Kasumi-1 (cell line): ENCODE measurements at places on chromosomes 1 and 21.

GRCh38 chr21:32448803-32449594 lies 36.5 kb downstream of the EVA1C start:
- no peak for DNase-seq

DNA sequence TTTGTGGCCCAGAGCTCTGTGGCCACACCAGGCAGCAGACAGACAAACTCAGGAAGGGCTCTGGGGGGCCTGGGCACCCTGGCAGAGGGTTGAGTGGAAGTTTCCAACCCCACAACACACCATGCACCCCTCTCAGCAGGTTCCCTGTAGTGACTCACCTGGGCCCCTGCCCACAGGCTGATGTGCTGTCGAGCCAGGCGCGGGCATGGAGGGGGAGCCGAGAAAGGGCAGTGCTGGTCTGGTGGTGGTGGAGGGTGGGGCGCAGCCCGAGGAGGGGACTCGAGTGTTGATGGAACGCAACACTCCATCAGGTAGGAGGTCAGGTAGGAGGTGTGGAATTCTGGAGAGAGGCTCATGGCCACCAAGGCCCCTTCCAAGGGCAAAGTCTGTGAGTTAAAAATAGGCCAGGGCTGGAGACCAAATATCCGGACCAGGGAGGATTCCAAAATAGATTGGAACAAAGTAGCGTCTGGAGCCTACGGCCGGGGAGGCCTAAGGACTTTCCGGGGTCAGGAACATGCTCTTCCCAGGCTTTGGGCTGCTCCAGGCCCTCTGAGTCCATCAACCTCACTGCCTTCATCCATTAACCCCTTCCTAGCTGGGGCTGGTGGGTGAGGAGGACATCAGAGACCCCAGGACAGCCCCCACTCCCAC lies 191.5 kb upstream of the AJAP1 start:
- no peak for DNase-seq

DNA sequence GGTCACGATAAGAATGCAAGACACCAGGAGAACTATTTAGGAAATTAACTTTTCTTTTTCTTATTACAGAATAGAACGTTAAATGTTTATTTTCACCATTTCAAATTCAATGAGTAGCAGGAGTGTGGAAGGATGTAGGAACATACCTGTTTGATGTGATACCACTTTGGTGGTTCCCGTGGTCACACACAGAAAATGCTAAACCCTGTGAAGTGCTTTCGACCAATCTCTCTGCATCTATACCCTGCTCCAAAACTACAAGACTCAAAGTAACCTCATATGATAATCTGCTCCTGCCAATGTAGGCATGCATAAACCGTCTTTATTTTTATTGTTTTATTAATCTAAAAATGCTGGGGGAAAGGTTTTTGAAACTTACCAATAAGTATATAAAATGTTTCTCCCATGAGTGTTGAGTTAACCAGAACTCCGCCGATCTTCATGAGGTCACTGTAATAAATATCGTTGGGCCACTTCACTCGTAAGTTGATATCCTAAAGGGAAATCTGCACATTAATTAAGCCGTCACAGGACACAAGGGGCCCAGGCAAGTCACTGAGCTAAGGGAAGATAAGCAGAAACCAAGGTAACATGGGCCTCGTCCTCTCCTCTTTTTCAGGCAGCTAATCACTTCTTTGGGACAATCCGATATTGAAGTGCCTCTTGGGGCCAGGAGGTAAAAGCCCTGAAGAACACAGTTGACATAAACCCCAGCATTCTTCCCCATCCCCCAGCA lies 60.6 kb downstream of the SIM2 start:
- no peak for DNase-seq

GRCh38 chr1:1624443-1625403 lies 7.2 kb upstream of the MMP23B start:
- DNase-seq, result no peak

DNA sequence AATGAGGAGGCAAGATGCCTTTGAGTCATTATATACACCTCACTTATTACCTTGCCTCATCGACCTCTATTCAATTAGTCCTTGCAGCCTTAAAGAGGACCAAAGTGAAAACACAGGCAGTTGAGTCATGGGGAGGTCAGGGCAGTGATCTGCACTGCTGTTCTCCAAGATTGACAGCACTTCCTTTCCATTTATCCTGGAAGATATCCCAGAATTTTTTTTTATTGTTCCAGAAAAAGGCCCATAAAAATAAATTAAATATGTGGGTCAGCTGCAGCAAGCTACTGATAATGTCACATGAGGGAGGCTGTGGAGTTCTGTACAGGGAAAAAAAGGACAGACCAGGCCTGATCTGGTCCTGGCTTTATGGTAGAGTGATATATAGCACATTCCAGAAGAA lies 33.2 kb upstream of the CDC42BPA start:
- DNase-seq, result no peak

DNA sequence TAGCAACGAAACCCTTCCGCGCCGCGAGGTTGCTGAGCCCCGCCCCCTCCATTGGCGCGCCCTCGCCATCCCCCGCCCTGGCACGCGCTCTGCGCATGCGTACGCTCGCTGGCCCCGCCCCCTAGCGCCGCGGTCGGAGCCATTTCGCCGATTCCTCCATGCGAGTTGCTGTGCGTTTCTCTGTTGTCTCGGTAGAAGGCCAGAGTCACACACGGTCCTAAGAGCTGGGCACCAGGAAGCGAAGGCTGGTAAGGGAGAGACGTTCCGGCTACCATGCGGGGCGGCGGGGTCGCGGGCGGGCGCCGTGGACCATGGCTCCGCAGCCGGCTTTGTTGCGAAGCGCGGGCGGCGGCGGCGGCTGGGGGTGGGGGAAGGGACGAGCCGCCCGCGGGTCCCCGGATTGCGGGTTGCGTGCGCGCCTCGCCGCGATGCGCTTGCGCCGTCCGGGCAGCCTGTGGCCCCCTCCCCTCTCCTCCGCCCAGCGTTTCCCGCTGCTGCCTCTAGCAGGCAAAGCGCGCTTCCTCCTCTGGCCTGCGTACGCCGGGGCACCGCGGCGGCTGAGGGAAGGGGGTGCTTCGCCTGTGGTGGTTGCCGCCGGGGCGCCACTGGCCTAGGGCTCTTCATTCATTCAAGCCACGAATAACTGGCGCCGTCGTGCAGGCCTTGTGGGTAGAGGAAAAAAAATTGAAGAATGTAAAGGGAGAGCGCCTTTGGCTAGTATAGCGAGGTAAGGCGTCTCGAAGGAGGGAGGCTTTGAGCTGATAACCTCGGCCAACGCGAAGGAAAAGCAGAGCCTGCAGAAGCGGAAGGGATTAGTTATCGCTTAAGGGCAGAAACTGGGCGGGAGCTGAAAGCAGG lies at the start of gene DHX9:
Gene DHX9, plus strand, starts transcription at position 139 of the 858 bp plus-strand sequence. CDS start 3,220 bp downstream, outside the sequence.
- peak; percentile 81 for DNase-seq

DNA sequence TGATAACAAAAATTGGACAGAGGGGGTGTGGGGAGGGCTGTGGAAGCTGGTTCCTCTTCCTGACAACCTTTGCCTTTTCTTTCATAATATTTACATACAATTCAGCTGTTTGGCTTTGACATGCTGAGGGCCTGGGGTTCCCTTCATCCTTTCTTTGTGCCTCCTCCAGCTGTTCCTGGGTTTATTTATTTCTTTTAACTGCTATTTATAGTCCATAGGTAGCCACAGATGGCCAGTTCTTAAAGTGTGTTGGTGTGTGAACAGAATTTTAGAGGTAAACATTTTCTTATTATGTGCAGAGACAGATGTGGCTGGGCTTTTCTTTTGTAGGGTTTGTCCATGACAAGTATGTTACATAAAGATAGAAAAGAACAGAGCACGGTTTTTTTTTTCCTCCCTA lies 34.1 kb upstream of the CNIH3 start:
- DNase-seq, result no peak

DNA sequence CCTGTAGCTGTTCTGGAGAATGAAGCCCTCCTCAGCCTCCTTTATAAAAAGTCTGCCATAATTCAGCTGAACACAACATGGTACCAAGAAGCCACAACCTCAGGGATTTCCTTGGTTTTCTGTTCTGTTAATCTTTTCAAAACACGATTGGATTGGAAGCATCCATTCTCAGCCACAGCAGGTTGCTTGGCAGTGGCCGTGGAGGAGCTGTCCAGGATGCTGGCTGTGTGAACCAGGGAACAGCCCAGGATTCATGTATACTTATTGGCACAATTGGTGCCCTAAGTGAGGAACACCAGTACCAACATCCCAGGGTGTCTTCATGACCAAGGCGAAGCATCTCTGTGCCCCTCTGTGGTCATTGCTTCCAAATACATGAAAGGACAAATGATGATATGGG lies 393.5 kb downstream of the CAMTA1 start:
- DNase-seq, result no peak

GRCh38 chr1:18913065-18913835 lies 10.9 kb upstream of the ALDH4A1 start:
- peak; percentile 63 for DNase-seq

DNA sequence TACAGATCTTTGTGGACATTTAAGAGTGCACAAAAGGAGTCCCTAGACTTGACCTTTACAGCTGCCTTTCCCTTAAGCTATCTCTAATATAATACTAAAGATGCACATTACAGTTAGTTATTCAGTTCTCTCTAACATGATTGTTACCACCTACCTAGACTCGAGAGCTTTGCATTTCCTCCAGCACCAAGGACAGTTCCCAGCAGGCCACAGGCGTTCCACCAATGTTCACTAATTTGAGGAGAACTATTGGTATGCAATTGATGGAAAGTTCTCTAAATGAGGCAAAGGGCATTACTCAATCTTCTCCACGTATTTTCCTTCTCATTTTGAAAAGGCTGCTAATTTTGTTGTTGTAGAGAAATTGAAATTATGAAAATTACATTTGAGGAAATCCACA lies 5.4 kb upstream of the NTNG1 start:
- DNase-seq, result peak; percentile 68

DNA sequence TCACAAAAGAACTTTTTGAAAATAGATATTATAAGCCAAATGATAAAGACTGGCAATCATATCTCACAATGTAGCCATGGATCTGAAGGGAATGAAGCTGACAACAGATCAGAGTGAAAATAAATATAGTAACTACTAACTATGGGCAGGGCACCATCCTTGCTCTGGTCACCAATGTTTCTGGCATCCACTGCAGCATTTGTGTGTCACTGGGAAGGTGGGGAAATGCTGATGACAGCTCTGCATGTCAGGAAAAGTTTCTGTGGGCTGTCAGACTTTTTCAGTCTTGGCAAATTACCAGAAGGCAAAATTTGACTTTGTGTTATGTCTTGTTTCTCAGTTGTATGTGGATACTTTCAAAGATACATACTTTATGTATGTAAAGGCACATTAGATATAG lies 195.6 kb downstream of the ZNF326 start:
- DNase-seq, result no peak

DNA sequence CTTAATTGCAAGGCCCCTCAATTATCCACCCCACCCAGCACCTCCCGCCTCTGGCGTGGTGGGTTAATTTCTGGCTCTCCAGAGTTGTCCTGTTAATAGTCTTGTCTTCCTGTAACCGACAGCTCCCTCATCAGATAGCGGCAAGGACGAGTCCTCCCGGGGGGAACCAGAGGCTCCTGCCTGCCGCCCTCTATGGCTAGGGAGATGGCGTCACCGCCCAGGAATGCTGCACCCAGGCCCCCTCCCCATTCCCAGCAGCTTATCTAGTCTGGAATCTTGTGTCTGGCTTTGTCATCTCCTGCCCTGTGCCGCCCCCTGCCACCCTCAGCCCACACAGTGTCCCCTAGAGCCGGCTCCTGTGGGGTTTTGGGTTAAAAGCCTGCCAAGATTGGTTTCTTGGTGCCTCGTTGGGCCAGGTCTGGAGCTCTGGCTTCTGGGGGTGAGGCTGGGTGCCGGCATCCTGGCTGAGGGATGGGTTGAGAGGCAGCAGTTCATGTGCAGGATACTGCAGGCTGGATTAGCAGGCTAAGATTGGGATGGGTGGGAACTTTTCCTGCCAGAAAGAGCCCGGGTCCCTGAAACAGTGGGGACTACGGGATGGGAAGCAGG lies 48.8 kb downstream of the EDN2 start:
- DNase-seq, result no peak

GRCh38 chr1:36109041-36109679 lies 15.9 kb downstream of the COL8A2 start:
- no peak for DNase-seq

DNA sequence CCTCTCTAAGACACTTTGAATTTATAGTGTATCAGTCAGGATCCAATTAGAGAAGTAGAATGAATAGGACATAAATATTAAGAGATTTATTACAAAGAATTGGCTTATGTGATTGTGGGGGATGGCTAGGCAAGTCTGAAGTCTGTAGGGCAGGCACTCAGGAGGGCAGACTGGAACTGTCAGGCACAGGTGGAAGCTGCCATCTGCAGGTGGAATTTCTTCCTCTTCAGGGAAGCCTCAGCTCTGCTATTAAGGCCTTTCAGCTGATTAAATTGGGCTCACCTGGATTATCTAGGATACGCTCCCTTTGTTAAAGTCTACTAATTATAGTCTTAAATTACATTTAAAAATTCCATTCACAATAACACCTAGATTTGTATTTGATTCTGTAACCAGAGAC lies 92.0 kb upstream of the HAO2 start:
- no peak for DNase-seq

GRCh38 chr1:204420039-204421004 lies 8.7 kb upstream of the PPP1R15B start:
- DNase-seq, result no peak
